ENCODE measurements at places on chromosomes 2 and 18.

DNA sequence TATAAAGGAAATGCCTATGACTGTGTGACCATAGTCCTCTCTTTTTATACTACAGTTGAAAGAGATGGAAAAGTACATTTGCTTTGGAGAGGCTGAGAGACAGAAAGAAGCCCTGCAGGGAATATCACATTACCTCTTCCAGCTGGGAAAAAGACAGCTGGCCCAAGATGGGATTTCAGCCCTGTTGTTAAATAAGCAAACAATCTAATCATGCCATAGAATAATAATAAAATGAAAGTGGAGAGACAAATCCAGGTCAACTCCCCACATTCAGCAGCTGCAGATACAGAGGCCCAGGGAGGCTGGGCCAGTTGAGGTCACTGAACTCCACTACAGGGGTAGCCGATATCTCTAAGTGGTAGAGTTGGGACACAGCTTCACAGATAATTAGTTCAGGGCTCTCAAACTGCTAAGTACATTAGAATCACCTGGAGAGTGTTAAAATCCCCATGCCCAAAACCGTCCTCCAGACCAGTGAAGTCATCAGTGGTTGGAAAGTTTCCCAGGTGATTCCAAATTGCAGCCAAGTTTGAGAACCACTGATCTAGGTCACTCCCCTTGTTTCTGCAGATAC, 81.9 kb downstream of the MOGAT1 start:
- DNase-seq = no peak

DNA sequence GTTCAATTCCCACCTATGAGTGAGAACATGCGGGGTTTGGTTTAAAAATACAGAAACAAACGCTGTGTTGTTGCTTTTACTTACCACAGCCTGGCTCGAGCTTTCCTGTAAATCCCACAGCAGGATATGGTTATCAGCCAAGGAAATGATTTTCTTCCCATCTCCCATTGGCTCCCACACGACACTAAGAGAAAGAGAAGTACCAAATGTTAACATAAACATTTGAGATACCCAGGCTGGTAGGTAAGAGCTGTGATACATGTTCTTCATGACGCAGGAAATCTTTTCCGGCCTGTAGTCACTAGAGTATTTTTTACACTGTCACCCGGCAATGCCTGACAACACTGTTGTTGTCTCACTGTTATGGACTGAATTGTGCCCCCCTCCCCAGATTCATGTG, 163.6 kb downstream of the EIPR1 start:
- no peak for DNase-seq

DNA sequence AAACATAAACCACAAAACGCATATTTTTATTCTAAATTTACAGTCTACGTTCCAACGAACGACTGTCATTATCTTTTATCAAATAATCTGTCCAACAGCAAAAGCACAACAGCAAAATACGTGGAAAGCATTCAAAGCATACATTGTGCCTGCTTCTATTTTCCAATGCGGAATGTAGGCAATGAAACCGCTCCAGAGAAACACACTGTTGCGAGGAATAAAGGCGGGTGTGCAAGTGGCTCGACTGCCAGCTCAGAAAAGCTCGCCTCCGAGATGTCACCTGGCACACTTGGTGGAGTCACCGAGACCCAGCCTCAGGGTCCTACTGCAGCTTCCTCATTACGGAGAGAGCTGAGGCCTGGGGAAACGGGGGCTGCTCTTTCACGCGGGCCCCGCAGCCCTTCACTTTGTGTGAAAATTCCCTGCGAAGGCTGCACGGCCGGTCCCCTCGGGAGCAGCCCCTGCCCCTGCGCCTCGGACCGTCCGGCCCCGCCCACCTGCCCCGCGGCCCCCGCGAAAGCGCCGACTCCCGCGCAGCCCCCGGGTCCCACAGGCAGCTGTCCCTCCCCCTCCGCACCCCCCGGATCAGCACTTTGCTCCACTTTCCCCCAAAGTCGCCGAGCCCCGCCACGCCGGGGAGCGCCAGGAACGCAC, 752 bp downstream of the MGAT4A start:
- DNase-seq = peak; percentile 40

DNA sequence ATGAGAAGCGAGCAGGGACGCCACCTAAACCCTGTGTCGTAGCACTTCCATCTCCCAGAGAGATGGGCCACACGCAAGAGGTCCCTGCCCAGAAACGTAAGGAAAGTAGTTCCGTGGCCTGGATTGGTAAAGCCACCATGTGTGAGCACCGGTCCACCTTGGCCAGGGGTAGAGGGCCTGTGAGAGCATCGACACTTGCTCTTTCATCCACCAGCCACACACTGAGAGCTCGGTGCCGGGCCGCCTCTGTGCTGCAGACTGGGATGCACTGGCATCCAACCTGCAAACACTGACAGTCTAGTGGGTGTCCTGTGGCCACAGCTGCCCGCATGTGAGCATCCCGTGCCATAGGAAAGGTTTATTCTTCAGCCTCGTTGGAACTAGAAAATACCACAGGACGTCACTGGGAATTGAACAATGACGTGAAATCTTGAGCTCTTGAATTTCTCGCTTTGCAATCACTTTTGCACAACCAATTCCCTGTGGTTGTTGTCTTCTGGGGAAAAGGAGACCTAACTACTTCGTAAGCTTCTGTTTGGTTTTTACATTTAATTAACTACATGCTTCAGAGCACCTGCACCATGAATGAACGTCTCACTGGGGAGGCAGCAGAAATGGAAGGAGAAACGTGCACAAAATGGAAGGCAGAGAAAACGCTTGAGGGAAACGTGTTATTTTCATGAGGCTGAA, 212.0 kb upstream of the RAB6C start:
- no peak for DNase-seq

GRCh38 chr2:22821458-22821857, 563.5 kb upstream of the KLHL29 start:
- DNase-seq = no peak

DNA sequence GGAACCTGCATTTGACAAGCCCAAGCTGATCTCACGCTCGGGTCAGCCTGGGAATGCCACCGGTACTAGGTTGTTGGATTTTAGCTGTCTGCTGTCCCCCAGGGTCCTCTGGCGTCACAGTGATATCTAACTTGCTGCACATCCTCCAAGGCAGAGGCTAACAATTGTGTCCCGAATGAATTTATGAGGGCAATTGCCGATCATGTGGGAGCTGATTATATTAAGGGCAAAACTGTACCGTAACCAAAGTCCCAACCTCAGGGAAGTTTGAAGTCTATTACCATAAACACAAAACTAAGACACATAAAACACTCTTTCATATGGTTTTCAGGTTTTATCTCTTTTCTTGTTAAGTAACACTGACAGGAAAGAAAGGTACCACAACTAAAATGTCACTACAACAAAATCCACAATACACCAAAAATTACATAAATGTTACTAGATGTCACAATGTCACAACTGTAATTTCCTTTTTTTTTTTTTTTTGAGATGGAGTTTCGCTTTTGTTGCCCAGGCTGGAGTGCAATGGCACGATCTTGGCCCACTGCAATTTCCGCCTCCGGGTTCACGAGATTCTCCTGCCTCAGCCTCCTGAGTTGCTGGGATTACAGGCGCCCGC, 6.7 kb downstream of the UXS1 start:
- DNase-seq = no peak

DNA sequence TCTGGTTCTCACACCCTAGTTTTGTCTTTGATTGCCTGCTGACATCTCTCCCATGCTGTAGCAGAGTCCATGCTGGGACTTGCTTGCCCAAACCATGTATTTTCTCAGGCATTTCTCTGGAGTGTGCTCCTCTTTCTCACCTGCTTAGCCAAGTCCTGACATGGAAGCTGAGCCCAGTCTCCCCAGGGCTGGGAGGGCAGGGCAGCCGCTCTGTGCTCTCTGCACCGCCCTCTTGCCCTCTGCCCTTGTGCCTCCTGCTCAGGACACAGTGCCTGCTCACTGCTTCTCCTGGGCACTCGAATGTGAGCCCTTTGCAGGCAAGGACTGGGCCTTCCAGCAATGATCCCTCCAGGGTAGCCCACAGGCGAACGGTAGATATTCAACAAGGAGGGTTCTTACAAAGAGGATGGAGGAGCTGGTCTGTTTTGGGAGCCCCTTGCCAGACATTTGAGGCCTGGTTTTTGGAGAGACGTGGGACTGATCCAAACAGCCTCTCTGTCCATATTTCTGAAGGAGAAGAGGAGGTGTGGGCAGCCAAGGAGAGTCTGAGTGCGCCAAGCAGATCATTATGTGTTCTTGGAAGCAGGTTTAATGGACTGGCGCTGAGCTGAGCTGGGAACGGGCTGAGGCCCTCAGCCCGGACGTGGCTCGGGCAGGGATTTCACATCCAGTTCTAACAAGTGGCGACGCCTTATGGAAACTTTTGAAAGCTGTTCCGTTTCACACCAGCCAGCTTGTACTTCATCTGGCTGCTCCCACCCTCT, 4.0 kb downstream of the SLC14A2 start:
- no peak for DNase-seq

DNA sequence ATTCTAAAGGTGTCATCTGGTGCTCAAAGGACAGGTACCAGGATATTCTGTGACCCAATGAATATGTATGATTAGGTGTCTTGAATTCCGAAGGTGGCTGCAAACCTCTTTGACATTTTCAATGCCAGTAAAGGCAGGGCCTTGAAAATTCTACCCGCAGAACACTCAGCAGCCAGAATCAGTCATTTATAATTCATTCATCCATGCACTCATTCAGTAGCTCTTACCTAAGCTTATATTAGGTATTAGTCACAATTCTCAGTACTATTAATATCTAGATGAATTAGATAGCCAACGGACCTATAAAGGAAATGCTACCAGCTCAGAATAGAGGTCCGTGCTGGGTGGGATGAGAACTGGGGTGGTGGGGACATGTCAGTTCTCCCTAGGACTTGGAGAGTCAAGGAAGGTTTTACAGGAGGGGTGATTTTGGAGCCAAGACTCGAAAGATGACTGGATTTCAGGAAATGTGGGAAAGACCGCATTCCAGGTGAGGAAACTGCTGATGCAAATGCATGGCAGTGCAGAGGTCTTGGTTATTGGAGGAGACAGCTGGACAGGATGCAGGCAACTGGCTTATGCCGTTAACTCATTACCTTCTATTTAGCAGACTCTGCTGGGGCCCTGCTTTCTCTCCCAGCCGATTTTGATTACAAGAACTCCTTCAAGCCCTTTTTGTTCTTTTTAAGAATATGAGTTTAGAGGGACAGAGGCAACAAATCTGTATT, 7.2 kb downstream of the TRIB2 start:
- no peak for DNase-seq

- no peak for DNase-seq
Observed at GRCh38 chr2:46545015-46545839, 65.9 kb downstream of the TMEM247 start.

GRCh38 chr2:29108225-29108624, 7.0 kb upstream of the CLIP4 start:
- DNase-seq = no peak

DNA sequence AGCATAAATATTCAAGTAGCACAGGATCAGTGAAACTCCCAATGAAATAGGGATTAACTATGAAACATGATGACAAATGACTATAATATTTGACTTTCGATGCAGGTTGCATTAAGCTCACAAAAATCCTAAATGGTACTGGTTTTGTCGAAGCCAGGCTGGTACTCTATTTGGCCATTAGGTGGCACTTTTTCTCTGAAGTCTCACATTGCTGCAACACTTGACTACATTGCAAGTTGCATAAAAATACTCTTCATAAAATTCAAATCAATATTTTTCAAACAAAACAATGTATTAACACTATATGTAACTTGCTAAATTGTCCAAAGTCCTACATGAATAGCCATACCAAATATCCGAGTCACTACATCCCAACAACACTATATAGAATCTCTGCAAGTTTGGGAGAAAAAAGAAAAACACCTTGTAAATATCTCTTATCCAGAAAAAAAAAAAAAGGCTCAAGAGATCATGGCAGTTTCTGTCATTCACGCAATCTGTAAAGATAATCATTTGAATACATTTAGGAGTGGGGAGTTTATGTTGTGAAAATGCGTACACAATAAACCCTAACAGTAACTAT, 9.5 kb downstream of the RTTN start:
- no peak for DNase-seq

- no peak for DNase-seq
Observed at GRCh38 chr2:62938126-62938525, 112.5 kb upstream of the OTX1 start.

- no peak for DNase-seq
Observed at GRCh38 chr18:55166260-55166598, 207.0 kb upstream of the CCDC68 start.

DNA sequence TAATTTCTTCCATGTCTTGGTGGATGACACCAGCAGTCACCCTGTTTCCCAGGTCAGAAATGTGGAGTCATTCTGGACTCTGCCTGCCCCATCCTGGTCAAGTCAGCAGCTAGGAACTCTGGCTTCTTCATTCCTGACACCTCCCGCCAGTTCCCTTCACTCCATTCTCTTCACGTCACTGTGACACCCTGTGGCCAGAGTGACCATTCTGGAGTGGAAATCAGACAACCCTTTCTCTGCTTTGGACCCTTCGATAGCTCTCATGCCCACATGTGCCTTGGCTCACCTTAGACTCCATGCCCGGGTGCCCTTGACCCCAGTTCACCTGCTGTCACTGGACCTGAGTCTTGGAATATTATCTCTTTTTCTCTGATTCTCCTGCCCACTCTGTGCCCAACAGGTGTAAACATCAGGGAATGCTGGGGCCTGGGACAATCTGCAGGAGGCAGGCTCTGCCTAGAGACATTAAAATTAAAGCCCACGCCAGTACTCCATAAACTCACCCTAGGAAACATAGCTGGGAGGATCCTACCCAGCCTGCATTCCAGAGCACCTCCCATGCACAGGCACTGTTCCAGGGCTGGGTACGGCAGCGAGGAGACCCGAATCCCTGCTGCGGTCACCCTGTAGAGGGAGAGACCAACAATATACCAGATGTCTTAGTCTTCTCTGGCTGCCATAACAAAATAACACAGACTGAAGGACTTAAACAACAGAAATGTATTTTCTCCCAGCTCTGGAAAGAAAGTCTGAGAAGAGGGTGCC, 41.1 kb upstream of the FAHD2A start:
- no peak for DNase-seq

All from activated CD4-positive, CD25-positive, alpha-beta regulatory T cell (primary cell).